Neuronal stem cell (in vitro differentiated cells): ENCODE measurements at places on chromosomes 1 and 21.

- DNase-seq: peak; percentile 43
These were observed 19.3 kb downstream of the SH2D2A start for GRCh38 chr1:156797212-156797871.

- no peak for DNase-seq
These were observed 9.3 kb downstream of the SLC19A1 start for GRCh38 chr21:45532826-45533360.

DNA sequence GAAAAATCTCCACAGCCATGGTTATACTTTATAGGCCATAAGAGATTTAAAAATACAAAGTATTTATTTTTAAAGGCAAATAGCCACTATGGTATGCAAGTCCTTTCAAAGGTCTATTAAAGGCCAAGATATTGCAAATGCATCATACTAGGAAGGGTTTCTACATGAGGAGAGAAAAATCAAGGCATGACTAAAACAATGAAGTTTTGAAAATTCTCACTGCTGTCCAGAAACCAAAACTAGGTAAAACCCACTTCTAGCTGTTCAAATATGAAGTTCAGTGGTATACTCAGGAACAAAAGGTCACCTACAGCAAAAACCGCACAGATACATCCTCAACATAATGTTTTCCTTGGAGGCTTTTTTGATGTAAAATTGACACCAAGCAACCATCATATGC, 75.0 kb downstream of the EPS15 start:
- DNase-seq: no peak

- peak; percentile 31 for DNase-seq
These were observed 233.7 kb upstream of the NFIA start for GRCh38 chr1:60848583-60849188.

DNA sequence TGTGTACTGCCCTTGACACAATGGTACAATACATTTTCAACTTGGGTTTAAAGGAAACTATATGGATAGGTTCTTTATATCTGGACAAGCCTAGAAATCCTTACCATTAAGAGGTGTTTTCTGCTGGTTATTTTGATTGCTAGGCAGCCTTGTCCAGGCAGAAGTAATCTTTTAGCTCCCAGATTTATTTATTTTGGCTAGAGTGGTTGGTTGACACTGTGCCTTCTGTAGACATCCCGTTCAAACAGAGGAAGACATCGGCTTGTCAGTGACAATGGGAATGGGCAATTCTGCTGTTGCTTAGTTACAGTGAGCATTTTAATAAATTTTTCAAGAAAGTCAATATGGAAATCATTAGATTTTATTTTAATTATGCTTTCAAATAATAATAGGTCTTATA, 138.8 kb downstream of the VPS13D start:
- DNase-seq: no peak

- no peak for DNase-seq
These were observed 165.5 kb upstream of the KCNJ6 start for GRCh38 chr21:38081708-38082107.

GRCh38 chr1:115837740-115838421, 3.0 kb downstream of the NHLH2 start:
- no peak for DNase-seq

DNA sequence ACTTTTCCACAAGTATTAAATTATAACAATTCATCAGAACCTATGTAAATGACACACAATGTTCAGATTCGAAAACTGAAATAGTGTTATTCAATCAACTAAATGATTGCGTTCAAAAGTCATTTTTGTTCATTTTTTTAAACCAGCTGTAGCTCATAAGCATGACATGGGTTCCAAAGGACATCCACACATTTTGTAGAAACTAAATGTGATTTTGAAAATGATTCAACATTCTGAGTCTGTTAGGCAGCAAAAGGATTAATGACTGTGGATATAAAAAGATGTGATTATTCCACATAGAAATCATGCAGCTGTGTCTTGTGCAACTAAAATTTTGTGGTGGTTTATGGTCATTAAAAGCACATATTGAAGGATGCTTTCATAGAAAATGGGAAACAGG, 204.5 kb downstream of the BRINP3 start:
- DNase-seq: no peak

DNA sequence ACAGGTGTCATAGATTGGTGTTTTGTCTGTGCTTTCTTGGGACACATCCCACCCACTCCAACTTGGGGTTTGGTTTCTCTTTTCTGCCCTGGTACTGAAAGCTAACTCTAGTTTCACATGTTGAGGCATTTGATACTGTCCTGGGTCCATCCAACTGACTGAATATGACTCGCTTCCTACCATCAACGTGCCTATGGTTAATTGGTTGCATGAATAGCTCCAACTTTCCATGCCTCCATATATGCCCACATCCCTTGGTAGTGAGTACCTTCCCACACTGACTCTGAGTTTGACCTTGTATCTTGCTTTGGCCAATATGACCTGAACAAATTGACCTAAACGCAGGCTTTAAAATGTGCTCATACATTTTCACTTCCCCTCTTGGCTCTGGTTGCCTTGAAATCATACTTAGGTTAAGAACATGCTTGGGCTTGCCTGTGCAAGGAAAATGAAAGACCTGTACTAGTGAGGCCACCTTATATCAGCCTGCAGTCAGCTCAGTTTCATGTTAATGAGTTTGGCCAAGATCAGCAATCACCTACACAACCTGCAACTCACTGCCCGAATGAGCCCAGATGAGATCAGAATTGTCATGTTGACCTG, 81.0 kb upstream of the KCNK2 start:
- no peak for DNase-seq

GRCh38 chr21:24903994-24904635, 703.2 kb downstream of the MRPL39 start:
- no peak for DNase-seq

DNA sequence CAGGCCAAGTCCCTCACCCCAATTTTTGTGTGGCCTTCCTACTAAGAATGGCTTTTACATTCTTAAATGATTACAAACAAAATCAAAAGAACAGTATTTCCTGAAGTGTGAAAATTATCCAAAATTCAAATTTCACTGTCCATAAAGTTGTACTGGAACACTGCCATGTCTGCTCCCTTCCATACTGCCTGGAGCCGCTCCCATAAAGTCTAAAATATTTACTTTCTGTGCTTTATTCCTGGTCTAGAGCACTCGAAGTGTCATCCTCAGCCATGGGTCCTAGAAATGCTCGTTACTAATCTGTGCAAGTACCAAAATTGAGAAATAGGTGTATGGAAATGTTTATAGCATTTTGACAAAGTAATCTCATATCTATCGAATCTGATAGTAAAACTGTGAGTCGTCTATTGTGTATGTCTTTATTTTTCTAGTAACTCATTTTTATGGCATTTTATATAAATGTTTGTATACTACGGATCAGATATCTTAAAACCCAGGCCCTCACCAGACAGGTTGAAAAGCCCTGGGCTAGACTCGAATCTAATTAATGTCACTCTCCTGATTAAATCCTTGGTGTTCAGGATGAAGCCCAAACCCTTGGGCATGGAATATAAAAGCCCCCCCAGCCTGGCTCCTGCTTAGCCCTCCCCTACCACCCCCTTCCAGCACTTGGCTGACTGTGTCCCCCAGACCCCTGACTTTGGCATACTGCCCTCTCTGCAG, 4.9 kb downstream of the LBR start:
- no peak for DNase-seq

DNA sequence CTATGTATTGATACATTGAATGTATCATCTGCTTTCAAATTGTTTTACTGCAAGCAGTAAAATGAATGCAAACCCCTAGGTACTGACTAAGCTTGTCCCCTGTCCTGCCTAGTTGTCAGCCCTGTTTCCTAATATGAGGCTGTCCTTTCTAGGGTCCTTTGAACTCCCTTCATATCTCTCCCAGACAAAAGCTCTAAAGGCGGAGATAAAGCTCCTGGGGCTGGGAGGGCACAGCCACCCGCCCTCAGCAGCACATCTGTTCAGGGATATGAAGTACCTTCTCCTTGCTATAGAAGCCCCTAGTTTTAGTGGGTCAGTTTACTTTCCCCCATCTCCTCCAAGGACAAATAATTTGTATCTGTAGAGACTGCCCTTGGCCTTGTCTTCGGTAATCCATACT, 93.1 kb upstream of the ETS2 start:
- DNase-seq: no peak

DNA sequence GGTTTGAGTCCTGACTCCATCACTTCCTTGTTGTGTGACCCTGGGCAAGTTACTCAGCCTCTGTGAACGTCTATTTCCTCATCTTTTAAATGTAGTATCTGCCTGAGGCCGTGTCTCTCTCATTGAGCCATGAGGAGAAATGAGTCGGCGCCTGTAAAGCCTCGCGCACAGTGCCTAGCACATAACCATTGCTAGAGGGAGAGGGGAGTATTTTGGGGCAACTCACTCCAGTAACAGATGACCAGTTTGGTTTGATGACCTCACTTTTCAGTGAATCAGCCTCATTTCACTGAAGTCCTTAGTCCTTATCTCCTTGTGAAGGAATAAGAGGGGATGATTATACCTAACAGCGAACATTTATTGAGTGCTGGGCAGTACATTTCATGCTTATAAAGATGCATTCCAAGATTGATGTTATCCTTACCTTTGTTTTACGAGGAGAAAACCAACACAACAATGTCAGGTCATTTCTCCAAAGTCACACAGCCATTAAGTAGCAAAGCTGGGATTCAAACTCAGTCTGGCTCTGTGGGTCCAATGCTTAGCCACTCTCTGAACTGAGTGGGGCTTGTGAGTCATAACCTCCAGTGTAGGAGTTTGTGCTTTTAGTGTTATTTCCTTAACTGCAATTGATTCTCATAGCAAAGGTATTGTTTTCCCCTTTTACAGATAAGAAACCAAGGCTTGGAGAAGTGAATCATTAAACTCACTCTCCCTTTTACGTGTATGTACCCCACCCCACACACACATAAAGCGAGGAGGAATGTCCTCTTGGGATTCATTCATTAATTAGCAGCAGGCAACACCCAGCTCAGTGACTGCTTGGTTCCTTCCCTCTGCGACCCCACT, 25.9 kb downstream of the KCNC4 start:
- no peak for DNase-seq

- peak; percentile 48 for DNase-seq
These were observed 130.0 kb upstream of the KCNJ15 start for GRCh38 chr21:38126666-38127303.

DNA sequence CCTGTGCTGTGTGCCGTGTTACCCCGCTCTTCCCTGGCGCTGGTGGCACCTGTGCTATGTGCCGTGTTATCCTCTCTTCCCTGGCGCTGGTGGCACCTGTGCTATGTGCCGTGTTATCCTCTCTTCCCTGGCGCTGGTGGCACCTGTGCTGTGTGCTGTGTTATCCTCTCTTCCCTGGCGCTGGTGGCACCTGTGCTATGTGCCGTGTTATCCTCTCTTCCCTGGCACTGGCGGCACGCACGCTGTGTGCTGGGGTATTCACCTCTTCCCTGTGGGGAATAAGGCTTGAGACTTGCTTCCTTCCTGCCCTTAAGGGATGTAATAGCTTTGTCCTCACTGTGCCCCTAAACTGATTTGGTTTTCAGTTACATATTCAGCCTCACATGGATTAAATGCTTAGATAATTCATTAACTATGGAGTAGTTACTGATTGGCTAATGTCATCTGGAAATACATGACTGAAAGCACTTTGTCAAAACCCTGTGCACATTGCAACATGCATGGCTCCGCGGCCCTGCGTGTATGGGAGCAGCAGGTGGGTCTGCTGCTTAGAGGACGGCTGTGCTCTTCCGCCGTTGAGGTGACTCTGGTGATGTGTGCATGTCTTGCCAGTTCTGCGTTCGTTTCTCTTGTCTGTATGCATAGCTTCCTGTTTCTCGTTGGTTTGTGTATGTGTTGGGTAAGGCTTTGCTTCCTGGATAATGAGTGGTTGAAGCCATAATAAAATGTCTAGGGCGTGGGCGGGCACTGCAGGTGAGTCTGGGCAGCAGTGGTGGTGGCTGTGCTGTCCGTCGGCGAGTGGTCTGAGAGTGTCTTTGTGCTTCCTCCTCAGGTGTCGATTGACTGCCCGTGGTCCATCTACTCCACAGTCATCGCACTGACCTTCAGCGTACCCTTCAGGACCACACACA, 17.9 kb upstream of the PWP2 start:
- no peak for DNase-seq

- no peak for DNase-seq
These were observed 66.9 kb upstream of the USP24 start for GRCh38 chr1:55282058-55282457.

DNA sequence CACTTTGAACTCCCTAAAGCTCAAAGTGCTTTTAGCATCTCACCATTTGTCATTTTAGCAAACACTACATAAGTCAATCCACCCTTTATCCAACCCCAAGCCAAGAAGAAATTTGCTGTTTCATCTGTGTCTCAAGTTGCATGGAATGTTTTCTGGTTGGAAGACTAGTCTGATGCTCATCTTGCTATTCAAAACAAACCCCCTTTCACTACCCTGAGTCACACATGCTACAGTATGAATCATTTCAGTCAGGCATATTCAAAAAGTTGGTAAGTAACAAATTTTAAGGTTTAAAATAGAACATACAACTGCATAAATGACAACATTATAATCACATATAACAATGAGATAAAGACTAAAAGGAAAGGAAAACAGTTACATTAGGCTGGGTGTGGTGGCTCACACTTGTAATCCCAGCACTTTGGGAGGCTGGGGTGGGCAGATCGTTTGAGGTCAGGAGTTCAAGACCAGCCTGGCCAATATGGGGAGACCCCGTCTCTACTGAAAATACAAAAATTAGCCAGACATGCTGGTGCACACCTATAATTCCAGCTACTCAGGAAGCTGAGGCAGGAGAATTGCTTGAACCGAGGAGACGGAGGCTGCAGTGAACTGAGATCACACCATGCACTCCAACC, 38.7 kb downstream of the DSTYK start:
- no peak for DNase-seq

GRCh38 chr21:38809198-38809878, 3.6 kb downstream of the ETS2 start:
- DNase-seq: no peak

DNA sequence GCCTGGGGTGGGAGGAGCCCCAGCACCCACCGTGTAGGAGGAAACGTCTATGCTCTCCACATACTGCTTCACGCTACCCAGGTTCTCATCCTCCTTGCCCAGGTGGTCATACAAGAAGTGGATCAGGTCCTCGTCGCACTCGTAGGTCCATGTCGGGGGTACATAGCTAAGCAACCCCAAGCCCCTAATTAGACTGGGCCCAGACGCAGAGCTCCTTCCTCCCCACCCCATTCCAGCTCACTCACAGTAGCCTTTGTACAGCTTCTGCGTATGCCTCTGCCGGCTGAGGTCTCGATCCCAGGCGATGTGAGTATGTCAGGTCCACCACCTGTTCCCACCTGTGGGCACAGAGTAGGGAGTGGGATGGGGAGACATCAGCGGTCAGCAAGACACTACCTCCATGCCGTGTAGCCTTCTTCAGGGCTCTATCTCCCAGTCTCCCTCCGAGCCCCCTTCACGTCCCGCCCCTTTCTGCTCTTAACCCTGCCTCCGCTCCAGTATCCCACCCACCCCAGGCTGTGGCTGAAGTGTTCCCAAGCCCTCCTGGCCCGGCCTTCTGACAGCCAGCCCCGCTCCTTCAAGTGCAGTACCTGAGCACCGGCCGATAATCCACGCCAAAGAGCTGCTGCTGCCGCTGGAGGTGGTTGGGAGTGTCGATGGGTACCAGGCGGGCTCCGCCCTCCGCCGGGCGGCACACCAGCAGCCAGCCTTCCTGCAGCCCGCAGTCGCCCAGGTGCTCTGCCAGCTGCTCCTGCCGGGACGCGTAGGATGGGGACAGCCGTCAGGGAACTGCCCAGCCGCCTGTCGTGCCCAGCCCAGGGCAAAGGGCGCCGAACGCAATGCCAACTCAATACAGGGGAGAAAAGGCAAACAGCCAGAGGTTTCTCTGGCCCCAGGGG, 919 bp downstream of the HECTD3 start:
- DNase-seq: peak; percentile 8
